ENCODE measurements at places on chromosomes 11 and 22.

- DNase-seq: no peak
Observed at GRCh38 chr22:30943368-30943767, 25.2 kb downstream of the MORC2 start.

DNA sequence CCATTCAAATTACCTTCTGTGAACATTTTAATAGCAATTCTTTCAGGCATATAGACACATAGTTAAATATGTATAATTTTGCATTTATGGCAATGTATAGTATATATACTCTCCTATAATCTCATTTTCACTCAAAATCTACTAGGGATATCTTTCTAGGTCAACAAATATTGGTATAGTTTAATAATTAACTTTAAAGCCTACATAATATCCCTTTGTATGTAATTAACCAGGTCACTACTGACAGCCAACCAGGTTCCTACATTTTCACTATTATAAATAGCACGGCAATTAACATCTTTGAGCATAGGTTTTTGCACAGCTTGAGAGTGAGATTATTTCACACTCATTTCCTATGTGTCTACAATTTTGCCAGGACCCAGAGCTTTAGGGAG is 15.8 kb downstream of the OR2AG2 start:
- DNase-seq: no peak

DNA sequence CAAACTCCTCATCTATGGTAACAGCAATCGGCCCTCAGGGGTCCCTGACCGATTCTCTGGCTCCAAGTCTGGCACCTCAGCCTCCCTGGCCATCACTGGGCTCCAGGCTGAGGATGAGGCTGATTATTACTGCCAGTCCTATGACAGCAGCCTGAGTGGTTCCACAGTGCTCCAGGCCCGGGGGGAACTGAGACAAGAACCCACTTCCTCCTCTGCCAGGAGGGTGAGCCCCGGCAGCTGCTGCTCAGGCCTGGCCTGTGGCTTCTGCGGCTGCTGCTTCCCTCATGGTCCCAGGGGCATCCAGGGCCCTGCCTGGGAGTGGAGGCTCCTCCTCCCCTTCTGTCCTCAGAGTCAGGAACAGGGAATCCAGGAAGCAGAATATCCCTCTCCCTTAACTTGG is 98.4 kb downstream of the ZNF280B start:
- no peak for DNase-seq

DNA sequence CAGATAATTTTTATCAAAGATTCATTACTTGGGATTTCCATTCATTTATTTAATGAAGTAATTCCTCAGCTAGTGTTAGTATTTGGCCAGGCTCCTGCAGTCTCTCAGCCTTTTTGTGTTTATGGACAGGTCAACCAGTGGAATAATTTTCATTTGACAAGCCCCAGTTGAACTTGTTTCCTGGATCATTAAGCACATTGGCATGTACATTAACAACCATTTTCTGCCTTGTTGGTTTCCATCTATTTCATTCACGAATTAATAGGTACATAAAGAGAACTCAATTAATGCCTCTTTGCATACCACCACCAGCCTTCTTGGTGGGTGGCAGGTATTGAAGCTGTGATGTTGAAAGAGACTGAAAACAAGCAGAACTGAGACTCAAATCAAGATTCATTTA is 745.2 kb downstream of the KCNA4 start:
- DNase-seq: no peak

All from cardiac muscle cell (in vitro differentiated cells and primary cell).